ENCODE measurements at places on chromosomes 6 and 20.

GRCh38 chr20:46648903-46649649, 2.2 kb downstream of the SLC13A3 start:
- no peak for DNase-seq

GRCh38 chr6:4728926-4729325, 47.3 kb upstream of the CDYL start:
- DNase-seq: no peak

GRCh38 chr6:114649298-114649697, 306.5 kb upstream of the HS3ST5 start:
- DNase-seq: no peak

DNA sequence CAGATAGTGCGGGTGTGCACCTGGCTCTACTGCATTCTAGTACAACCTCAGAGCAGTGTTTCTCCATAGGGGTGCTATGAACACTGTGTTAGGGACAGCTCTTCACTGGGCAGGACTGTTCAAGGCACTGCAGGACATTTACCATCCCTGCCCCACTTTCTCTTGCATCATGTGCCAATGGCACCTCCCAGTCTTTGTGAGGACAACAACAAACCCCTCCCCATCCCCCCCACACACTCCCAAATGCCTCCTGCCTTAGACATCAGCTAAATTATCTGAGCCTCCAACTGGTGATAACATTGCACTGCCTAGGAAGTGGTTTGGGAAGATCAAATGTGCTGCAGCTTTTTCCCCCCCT, 98.9 kb downstream of the FYN start:
- DNase-seq: no peak

DNA sequence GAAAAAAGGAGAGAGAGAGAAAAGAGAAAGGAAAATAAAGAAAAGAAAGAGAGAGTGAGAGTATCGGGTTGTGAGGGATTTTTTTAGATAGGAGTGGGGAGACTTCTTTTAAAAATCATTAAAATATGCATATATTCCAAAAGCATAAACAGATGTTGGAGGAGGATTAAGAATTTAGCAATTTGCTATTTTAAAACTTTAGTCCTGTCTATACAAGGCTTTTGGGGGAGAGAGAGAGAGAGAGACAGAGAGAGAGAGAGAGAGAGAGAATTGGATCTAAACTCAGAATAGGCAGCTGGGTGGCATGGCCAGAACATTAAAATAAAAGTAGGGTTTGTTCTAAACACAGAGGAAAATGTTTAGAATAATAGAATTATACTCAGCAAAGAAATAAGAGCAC, 72.1 kb downstream of the SOD2 start:
- DNase-seq: no peak

- no peak for DNase-seq
Measured at GRCh38 chr6:92109256-92109655, 1310.1 kb downstream of the EPHA7 start.

GRCh38 chr6:42007286-42008137, 42.8 kb upstream of the TAF8 start:
- DNase-seq: no peak

GRCh38 chr6:79869184-79869583, 78.2 kb downstream of the ELOVL4 start:
- DNase-seq: no peak

DNA sequence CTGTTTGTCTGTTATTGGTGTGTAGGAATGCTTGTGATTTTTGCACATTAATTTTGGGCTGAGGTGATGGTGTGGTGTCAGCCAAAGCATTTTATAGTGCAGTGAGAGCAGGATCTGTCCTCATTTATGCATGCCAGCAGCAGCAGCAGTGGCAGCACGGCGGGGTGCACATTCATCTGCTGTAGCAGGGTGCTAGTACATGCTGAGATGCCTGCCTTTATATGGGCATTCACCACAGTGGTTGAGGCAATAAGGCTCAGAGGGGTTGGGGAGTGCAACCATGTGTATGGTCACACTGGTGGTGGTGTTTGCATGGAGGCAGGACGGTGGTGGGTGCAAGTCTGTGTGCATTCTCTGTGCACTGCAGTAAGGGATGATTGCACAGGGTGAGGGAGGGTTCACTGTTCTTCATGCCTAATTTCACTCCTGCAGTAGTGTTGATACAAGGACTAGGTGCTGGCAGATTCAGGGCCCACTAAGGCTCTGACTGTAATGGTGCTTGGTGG, 129.3 kb upstream of the SYNCRIP start:
- no peak for DNase-seq

DNA sequence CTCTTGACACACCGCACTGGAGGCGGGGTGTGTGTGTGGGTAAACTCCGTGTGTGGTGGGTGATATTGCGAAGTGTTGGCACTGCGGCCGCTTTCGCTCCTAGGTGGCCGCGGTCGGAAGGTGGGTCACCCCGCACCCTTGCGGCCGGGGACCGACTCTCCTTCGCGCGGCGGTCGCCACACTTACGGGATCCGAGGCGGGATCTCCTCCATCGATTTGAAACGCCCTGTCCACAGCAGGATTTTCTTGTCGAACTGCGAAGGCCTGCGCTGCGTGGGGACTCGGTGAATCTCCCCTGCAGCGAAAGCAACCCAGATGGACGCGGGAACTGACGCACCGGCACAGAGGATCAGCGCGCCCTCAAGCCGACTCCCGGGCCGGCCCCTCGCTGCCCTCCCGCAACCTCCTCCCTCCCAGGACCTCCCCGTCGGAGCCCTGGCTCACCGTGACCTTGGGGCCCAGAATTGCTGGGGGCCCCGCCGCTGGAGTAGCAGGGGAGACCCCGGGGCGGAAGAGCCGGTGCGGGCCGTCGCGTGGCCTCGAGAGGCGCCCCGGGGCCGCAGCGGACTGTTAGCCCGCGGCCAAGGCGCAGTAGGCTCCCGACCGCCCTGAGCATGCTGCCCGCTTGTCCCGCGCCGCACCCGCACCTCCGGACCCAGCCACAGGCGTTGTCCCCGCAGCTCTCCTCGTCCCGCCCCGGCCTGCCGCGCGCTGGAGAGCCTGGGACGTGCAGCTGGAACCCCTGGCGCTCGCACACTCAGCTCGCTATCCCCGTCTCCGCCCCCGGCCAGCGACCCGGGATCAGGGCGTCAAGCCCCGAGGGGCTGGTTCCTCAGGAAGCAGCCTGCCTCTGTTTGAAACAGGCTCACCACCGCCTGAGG, at the start of gene FAM162B:
Gene FAM162B, minus strand, starts transcription at position 759 of the 881 bp plus-strand sequence. Its CDS starts 143 bp downstream, at position 616.
- peak; percentile 3 for DNase-seq

GRCh38 chr6:37967651-37968050, 148.1 kb downstream of the ZFAND3 start:
- DNase-seq: no peak

DNA sequence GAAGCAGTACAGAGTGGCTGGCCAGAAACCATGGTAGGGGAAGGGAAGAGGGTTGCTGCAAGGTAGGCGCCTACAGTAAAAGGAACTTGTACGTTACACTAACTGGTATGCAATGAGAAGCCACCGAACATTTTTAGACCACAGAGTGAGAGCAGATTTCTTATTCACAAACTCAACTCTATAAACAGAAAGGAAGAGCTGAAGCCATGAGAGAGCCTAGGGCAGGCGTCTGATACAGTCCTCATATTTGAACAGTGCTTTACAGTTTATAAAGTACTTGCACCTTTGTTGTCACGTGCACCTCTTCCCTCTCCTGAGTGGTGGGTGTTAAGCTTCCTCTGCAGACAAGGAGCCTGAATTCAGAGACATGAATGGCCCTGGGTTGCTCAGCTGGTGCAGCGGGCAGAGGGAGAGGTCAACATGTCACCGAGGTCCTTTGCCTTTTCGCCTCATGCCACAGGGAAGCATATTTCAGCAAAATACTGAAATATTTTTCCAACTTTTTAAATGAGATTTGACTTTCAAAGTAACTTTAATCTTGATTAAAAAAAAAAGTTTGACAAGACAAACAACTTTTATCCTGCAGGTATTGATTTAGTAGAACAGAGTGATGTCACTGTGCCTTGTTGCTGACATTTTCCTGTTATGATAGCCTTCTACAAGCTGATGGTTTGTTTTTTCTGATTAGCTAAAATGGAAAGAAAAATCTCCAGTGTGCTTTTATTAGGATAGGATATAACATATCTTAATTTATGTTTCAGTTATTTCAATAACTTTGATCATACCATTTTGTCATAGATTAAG, 23.8 kb downstream of the UST start:
- DNase-seq: no peak

- no peak for DNase-seq
Measured at GRCh38 chr20:43558412-43559146, at the start of gene SGK2. SGK2 (plus strand) TSS chr20:43559027; CDS start chr20:43566496, 7,469 bp downstream.

DNA sequence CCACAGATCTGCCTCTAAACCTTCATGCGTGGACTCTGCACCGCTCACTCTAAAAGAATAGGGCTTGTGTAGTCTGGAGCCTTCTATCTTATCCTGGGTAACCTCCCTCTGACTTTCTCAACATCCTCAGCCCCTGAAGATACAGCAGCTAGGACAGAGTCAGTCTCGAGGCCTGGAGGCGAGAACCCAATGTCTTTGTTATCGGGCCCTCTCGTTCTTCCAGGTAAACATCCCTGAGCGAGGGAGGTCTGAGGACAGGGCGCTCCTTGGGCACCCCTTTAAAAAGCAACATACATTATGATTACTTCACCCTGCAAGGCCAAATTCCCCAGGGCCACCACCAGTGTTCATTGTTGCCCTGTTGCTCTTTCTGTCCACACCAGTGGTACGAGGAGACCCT, 110.8 kb upstream of the PRND start:
- no peak for DNase-seq

GRCh38 chr6:137233911-137234863, 15.0 kb upstream of the IFNGR1 start:
- peak; percentile 85 for DNase-seq

DNA sequence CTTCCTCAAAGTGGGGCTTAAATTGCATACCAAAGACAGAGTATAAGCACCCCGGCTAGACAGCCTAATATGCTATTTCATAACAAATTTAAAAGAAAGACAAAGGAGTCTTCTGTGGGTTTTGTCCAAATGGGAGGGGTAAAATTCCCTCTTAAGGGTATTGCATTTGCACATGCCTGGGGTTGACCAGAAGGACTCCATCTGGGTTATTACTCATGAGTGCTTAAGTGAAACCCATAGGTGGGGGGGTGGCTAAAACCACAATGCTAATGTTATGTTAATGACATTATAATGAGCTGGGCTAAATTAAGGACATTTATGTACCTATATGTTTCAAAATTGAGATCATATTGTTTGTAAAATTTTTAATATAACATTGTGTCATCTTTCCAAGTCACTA, 15.0 kb downstream of the IMPG1 start:
- DNase-seq: no peak

GRCh38 chr6:85419046-85419759, 30.7 kb upstream of the NT5E start:
- DNase-seq: no peak

DNA sequence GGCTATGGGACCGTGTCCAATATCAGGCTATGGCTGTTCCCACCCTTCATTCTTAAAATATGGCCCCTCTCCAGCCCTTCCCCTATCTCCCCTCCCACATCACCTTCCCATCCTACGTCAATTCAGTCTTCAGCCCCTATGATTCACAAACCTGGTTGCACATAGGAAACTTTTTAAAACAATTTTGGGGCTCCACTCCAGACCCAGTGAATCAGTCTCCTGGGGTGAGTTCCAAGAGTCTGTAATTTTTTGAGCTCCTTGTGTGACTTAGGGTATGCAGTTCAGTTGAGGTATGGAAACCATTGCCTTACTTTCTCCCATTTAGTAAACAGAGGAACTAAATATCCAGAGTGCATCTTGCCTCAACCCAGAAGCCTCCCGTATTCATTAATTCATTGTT, 5.5 kb downstream of the HNF4A start:
- no peak for DNase-seq

GRCh38 chr6:125558907-125559306, 190.5 kb upstream of the HEY2 start:
- no peak for DNase-seq

All from fibroblast of upper back skin (primary cell).